ENCODE measurements at places on chromosomes 7 and 10.

DNA sequence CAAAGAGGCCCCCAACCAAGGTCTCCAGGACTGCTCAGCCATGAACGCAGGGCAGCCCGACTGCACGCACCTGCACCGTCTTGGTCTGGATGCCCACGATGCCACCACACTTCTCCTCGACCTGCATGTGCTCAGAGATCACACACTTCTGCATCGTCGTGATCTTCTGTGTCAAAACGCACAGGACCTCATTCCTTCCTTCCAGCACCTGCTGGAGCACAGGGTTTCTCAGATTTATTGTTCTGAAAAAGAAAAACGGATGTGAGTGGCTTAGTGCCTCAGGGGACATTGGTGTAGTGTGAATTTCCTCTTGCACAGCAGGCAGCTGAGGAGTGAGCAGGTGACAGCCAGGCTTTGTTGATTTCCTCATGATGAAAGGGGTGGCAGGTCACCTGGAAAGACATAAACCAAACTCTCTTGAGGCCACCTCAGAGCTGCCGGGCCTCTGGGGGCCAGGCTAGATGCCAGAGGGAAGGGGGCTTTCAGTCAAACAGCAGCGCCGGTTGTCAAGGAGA is 38.2 kb downstream of the GSDME start:
- DNase-seq: no peak

- DNase-seq: no peak
Observed at GRCh38 chr7:157432541-157432956, 95.7 kb downstream of the DNAJB6 start.

- DNase-seq: no peak
Observed at GRCh38 chr10:5581670-5582566, 57.2 kb downstream of the CALML3 start.

- DNase-seq: no peak
Observed at GRCh38 chr10:28891058-28891713, 213.9 kb downstream of the BAMBI start.

DNA sequence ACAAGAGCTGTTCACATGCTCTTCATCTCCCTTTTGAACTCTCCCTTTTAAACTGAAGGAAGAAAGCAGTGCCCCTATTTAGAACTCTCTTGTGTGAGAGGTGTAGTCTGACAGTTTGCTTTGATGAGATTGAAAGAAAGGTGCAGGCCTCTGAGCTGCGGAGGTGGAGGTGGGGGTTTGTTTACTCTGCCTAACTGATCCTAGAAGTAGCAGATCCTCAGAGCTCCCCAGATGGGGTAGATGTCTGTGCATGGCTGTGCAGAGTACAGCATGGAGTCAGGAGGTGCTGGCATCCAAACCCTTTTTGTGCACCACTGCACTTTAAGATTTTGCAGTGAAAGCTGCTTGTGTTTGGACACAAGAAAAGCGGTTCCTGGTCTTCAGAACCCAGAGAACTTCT is 58.3 kb downstream of the MINDY4 start:
- DNase-seq: no peak

DNA sequence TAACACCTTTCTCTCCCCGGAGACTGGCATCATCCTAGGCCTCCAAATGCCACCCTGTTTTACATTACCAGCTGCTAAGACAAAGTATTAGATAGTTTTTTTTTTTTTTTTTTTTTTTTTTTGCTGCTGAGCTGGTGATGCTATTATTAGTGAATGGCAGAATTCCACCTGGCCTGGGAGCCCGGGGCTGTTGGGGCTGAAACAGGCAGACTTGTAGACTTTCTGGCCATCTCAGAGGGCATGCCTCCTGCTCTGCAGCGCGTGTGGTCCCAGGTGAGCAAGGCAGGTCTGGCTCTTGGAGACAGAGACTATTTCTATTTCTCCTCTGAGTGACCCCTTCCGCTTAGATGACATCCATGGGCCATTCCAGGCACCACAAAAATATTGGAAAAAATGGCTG is 104.2 kb downstream of the EMX2 start:
- no peak for DNase-seq

DNA sequence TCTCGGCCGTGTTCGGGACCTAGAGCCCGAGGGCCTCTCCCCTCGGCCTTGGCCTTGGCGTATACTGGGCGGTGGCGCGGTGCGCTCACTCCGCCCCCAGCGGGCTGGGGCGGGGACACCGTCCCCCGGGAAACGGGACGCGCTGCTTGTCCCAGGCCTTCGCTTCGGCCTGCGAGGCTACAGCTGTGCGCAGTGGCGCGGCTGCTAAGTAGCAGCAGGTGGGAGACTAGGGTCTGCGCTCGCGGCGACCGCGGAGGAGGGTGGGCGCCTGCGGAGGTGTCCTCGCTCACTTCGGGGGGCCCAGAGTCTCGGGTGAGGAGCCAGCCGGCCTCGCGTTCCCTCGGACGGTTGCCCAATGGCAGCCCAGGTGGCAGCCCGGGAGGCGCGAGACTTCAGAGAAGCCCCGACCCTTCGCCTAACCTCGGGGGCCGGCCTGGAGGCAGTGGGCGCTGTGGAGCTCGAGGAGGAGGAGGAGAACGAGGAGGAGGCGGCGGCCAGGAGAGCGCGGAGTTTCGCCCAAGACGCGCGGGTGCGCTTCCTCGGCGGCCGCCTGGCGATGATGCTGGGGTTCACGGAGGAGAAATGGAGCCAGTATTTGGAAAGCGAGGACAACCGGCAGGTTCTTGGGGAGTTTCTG is at the start of gene DNAH11:
TSS of gene DNAH11 (plus strand) at position 149 of the 637 bp plus-strand sequence. CDS start at position 356, 207 bp downstream.
- no peak for DNase-seq

DNA sequence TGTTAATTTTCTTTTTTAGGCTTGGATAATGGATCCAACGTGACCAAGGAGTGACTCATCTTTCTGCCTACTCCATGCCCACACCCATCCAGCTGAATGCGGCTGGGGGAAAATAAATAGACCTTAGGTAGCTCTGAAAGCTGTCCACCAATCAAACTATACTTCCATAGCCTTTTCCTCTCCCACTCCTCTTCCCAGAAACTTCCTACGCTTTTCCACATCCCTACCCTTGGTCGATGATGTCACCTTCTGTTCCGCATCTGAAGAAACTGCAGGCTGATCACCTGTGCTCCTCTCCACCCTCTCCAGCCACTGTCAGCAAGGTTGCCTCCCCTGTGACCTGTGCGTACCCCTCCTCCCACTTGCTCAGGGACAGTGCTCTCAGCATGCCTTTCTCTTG is 359.8 kb upstream of the KLF6 start:
- no peak for DNase-seq

- DNase-seq: no peak
Observed at GRCh38 chr10:3783682-3784432, 1.2 kb downstream of the KLF6 start.

GRCh38 chr10:71905164-71905563 is 54.1 kb upstream of the PSAP start:
- DNase-seq: no peak

DNA sequence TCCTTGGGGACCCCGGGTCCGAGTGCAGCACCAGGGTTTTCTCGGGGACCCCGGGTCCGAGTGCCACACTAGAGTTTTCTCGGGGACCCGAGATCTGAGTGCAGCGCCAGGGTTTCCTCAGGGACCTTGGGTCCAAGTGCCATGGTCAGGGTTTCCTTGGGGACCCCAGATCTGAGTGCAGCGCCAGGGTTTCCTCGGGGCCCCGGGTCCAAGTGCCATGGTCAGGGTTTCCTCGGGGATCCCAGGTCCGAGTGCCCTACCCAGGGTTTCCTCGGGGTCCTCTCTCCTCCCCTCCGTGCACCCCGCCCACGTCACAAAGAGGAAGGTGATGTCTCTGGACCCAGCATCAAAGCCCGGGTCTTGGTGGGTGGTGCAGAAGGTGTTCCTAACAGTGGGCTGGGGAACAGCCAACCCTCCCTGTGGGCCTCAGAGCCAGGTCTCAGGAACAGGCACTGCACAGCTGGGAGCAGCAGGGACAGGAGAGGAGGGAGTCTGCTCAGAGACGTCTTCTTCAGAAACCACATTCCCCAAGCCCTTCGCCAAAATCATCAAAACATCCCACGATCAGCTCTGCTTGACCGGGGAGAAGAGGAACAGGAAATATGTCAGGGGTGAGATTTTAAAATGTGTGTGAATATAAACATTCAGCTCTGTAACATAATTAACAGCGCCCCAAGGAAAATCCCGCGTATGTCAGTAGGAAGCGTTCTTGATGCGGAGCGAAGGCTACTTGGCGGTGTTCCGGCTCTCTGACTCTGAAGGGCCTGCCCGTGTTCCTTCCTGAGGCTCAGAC is 540.7 kb downstream of the DNAJB6 start:
- no peak for DNase-seq

- DNase-seq: no peak
Observed at GRCh38 chr7:37541810-37542443, 93.3 kb upstream of the ELMO1 start.

DNA sequence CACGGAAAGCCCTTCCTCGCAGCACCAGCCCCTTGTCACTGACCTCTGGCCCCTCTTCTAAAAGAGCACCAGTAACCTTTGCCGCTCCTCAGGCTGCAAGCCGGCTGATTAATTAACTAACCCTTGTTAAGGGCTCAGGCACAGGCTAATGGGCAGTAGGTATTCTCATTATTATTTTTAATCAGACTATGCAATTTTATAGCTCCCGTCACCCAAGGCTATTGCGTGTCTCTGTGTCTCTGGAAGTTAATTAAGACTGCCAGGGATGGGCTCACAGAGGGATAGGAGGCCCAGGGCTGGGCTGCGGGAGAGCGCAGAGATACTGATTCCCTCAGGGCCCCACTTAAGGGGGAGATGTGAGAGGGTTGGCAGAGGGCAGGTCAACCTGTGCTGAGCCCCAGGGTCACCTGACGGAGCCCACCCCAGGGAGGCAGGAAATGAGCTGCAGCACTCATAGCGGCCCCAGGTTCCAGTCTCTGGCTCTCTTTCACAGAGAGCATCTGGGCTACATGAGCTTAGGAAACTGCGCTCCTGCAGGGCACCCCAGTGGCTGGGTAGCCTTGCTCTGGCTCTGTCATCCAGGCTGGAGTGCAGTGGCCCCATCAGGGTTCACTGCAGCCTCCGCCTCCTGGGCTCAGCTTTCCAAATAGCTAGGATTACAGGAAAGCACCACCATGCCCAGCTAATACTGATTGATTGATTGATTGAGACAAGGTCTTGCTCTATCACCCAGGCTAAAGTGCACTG is 92.2 kb upstream of the LRRC4 start:
- no peak for DNase-seq

- DNase-seq: no peak
Observed at GRCh38 chr10:70348228-70348850, 34.1 kb downstream of the LRRC20 start.

All from stimulated activated CD8-positive, alpha-beta memory T cell treated with anti-CD3 and anti-CD28 coated beads, Interleukin-4, amount 100 ng/mL, for 1 hour (primary cell).